Hepatocyte (in vitro differentiated cells): ENCODE measurements at places on chromosomes 5 and 9. TPM values are rescaled to one million over a fixed set of nuclear protein-coding genes. Genes with fewer than 3 reads are reported as not detected.

- H3K4me3 ChIP-seq, result no peak overlapping the region
- DNase-seq, result no peak
- H3K36me3 ChIP-seq, result no peaks in the 10 kb centered on the region
- no peak overlapping the region for H3K27ac ChIP-seq
- peaks cover 7% of the 10 kb centered on the region for H3K27me3 ChIP-seq
These were observed 4.8 kb upstream of the NOTCH1 start for GRCh38 chr9:136550439-136551289.

- DNase-seq, result no peak
- H3K4me3 ChIP-seq, result no peak overlapping the region
- peaks cover 17% of the 10 kb centered on the region for H3K4me1 ChIP-seq
- no peaks in the 10 kb centered on the region for H3K36me3 ChIP-seq
- H3K27ac ChIP-seq, result no peak overlapping the region
- no peaks in the 10 kb centered on the region for H3K27me3 ChIP-seq
These were observed 2.9 kb downstream of the HIGD2A start for GRCh38 chr5:176391479-176391878.

- no peaks in the 10 kb centered on the region for H3K36me3 ChIP-seq
- no peaks in the 10 kb centered on the region for H3K27me3 ChIP-seq
- no peak overlapping the region for H3K27ac ChIP-seq
- DNase-seq, result no peak
These were observed 5.8 kb downstream of the SREK1 start for GRCh38 chr5:66149950-66150349.

DNA sequence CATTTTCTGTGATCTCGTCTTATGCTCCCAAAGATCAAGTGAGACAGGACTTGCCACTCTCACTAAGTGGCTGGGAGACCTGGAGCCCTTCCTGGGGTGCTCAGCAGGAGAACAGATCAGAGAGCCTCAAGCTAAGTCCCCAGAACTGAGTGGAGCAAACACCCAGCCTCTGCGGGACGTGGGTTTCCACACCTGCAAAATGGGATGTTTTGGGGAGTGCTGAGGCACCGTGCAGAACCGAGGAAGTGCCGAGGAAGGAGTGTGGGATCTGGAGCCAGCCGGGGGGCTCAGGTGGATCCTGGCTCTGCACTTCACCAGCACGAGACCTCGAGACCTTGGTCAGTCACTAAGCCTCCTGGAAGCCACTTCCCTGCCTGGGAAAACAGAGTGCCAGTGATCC is 166.0 kb downstream of the DAB2IP start:
- H3K27ac ChIP-seq, result no peak overlapping the region
- H3K4me3 ChIP-seq, result no peak overlapping the region
- H3K4me1 ChIP-seq, result peaks cover 9% of the 10 kb centered on the region
- no peaks in the 10 kb centered on the region for H3K27me3 ChIP-seq
- DNase-seq, result no peak
- H3K36me3 ChIP-seq, result no peaks in the 10 kb centered on the region

GRCh38 chr9:134398756-134399155 is 72.5 kb downstream of the RXRA start:
- no peaks in the 10 kb centered on the region for H3K27me3 ChIP-seq
- H3K4me3 ChIP-seq, result no peak overlapping the region
- DNase-seq, result no peak
- no peaks in the 10 kb centered on the region for H3K4me1 ChIP-seq
- H3K27ac ChIP-seq, result no peak overlapping the region

DNA sequence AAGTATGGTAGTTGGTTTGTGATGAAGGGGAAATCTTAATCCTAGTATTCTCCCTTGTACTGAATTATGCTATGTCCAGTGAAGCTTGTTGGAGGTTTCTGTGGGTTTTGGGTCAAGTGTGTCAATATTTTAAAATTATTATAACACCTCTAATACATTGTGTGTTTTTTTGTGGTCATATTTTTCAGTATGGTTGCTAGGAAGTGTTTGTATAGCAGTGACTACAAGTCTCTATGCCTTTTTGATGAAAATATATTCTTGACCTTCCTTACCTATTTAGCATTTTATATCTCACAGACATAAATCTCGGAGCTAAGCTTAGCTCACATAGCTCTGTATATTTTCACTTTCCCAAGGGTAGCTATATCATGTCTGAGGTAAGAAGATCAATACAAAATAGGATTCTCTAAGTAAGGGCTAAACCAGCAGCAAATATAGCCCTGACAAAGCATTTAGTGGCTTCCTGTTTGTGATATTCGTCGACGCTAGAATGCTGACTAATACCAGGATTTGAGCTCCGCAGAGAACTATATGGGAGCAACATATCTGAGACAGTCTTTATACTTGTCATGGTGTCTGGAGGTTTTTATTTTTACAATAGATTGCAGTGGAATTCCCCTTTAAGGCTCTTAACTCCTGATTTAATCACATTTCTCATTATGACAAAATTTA is 82.3 kb downstream of the MACIR start:
- no peaks in the 10 kb centered on the region for H3K27me3 ChIP-seq
- H3K27ac ChIP-seq, result no peak overlapping the region
- no peaks in the 10 kb centered on the region for H3K36me3 ChIP-seq
- no peak for DNase-seq

DNA sequence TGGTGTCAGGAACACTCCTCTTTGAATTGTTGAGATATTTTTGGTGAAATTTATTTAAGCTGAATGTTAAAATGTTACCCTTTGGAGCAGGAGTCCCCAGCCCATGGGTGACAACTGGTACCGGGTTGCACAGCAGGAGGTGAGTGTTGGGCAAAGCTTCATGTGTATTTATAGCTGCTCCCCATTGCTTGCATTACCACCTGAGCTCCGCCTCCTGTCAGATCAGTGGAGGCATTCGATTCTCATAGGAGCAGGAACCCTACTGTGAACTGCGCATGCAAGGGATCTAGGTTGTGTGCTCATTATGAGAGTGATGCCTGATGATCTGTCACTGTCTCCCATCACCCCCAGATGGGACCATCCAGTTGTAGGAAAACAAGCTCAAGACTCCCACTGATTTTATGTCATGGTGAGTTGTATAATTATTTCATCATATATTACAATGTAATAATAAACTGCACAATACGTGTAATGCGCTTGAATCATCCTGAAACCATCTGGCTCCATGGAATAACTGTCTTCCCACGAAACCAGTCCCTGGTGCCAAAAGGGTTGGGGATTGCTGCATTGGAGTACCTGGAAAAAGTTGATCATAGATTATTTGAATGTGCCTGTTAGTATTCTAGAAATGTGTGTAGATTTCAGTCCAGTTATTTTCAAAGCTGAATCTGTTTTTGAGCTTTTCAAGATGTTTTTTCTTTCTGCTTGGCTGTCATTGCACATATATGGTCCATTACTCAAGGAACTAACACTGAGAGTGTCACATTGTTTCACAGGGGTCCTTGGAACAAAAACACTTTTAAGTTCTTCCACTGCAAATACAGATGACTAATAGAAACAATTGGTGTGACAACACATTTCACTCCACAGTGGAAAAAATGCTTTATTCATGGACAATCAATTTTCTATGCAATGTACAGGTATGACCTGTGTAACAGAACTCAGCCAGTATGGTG is 104.6 kb upstream of the TNFAIP8 start:
- H3K36me3 ChIP-seq, result no peaks in the 10 kb centered on the region
- H3K4me1 ChIP-seq, result no peaks in the 10 kb centered on the region
- no peak overlapping the region for H3K4me3 ChIP-seq
- H3K27ac ChIP-seq, result no peak overlapping the region
- no peaks in the 10 kb centered on the region for H3K27me3 ChIP-seq
- DNase-seq, result no peak

DNA sequence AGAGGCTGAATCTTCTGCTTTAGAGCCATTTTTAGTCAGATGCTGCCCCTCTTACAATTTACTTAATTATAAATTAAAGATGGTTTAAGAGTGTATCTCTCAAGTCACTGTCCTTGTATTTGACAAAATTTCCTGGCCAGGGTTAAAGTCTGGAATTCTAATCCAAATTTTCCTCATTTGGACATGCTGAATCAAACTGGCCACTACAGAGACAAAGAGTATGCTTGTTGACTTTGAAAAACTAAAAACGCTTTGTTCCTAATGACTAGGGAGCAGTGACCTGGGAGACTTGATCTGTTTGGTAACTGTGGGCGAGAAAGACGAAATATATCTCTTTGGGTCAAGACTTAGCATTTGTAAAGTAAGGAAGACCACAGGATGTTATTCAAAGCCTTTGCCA is 303.2 kb downstream of the ZSWIM6 start:
- H3K27me3 ChIP-seq, result no peaks in the 10 kb centered on the region
- H3K36me3 ChIP-seq, result no peaks in the 10 kb centered on the region
- DNase-seq, result no peak
- H3K4me3 ChIP-seq, result no peak overlapping the region
- no peaks in the 10 kb centered on the region for H3K4me1 ChIP-seq

DNA sequence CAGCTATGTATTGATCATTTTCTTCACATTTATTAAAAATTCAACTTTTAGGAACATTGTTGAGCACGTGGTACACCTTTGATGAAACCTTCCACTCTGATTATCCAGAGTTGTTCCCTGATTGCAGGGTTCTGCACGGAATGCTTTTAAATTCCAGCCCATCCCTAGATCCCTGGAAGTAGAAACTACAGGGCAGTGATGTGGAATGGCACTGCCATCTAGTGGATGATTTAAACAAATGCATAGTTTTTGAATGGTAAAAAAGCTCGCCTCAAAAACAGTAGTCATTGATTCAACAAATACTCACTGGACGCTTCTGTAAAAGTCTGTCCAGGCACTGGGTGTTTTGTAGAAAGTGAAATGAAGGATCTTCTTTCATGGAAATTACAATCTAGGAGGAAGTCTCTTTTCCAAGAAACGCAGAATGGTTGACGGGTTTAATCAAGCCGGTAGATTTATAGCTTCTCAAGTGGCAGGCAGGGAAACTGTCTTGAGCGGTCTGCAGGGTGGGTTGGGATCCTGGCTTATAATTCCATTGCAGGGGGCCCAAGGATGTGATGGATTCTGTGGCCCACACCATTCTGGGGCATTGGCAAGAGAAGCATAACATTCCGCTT is 118.4 kb downstream of the ARHGAP26 start:
- no peak overlapping the region for H3K4me3 ChIP-seq
- no peak overlapping the region for H3K27ac ChIP-seq
- peak; percentile 69 for DNase-seq
- no peaks in the 10 kb centered on the region for H3K27me3 ChIP-seq

GRCh38 chr9:126733005-126733404 is 71.8 kb upstream of the ZBTB43 start:
- no peak overlapping the region for H3K4me3 ChIP-seq
- H3K4me1 ChIP-seq, result peaks cover 5% of the 10 kb centered on the region
- no peaks in the 10 kb centered on the region for H3K36me3 ChIP-seq
- H3K27ac ChIP-seq, result no peak overlapping the region
- peaks cover 5% of the 10 kb centered on the region for H3K27me3 ChIP-seq

DNA sequence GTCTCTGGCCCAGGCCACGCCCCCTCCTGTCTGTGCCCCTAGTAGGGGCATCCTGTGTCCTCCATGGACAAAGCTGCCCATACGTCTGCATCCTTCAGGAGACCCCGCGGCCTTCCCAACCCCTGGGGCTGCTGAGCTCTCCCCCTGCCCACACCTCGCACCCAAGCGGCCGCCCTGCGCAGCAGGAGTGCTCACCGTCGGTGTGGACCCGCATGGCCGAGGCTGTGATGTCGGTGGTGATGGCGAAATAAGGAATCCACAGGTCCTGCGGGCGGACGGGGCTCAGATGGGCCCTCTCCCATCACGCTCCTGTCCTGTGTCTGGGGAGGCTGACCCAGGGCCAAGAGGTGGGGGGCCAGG is 4.8 kb upstream of the NSMF start:
- H3K36me3 ChIP-seq, result no peaks in the 10 kb centered on the region
- H3K27me3 ChIP-seq, result no peaks in the 10 kb centered on the region
- DNase-seq, result no peak
- H3K4me1 ChIP-seq, result peaks cover 4% of the 10 kb centered on the region

GRCh38 chr9:100099722-100100042 is 639 bp downstream of the INVS start:
- no peaks in the 10 kb centered on the region for H3K36me3 ChIP-seq
- peak overlapping the region; percentile 41 for H3K4me3 ChIP-seq
- H3K27me3 ChIP-seq, result no peaks in the 10 kb centered on the region
- peaks cover 17% of the 10 kb centered on the region for H3K4me1 ChIP-seq
- peak overlapping the region; percentile 71 for H3K27ac ChIP-seq

DNA sequence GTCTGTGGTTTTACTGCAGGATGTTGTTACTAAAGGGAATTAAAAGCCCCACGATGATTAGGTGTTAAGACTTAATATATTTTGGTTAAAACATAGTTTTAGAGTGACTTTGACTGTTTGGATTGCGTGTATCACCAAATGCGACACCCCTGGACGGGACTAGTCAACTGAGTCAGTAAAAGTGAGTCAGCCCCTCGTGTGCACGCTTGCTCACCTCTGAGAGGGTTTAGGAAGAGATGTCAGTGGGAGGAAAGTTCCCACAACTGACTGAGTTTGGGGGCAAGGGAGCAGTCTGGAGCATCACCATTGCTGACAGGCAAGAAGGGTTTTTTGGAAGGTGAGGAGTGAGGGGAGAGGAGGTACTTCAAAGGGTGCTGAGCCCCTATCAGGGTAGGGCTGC is 14.4 kb upstream of the DMRT3 start:
- H3K4me1 ChIP-seq, result no peaks in the 10 kb centered on the region
- H3K27ac ChIP-seq, result no peak overlapping the region
- H3K4me3 ChIP-seq, result no peak overlapping the region
- peaks cover 82% of the 10 kb centered on the region for H3K27me3 ChIP-seq
- DNase-seq, result no peak
- H3K36me3 ChIP-seq, result no peaks in the 10 kb centered on the region

DNA sequence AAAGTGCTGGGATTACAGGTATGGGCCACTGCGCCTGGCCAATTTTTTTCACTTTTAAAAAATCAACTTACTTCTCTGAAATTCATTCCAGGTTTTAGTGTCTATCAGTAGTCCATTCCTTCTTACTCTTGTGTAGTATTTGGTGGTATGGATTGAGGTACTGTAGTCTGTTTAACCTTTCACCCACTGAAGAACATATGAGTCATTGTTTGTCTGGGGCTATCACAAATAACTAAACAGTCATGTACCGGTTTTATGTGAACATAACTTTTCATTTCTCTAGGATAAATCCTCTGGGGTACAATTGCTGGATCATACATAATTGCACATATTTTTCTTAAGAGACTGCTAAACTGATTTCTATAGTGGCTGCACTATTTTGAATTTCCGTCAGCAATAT is 1188.0 kb upstream of the CDH9 start:
- no peaks in the 10 kb centered on the region for H3K4me1 ChIP-seq
- H3K27ac ChIP-seq, result no peak overlapping the region
- H3K27me3 ChIP-seq, result no peaks in the 10 kb centered on the region
- H3K36me3 ChIP-seq, result no peaks in the 10 kb centered on the region
- no peak overlapping the region for H3K4me3 ChIP-seq
- no peak for DNase-seq

The PCDHAC2 gene
- 5.4 and 6.4 TPM in 2 replicates for polyA plus RNA-seq

The CCDC112 gene
- 4.2 TPM in 2 replicates for polyA plus RNA-seq

The PRRX2 gene
- polyA plus RNA-seq, result 14.0 and 23.0 TPM in 2 replicates

The TPRN gene
- polyA plus RNA-seq, result 82.3 and 104 TPM in 2 replicates

The GGTA1 gene
- 0.77 and 0.95 TPM in 2 replicates for polyA plus RNA-seq

The N4BP3 gene
- 1.3 and 1.6 TPM in 2 replicates for polyA plus RNA-seq

The C5orf58 gene
- polyA plus RNA-seq, result 0.58 TPM in 1 of 2 replicates, not detected in the other
